GM23248 (cell line): ENCODE measurements at places on chromosomes 6 and 20. TPM values are rescaled to one million over a fixed set of nuclear protein-coding genes. Genes with fewer than 3 reads are reported as not detected.

ZBTB2 gene
- total RNA-seq = 11.6 and 13.7 TPM in 2 replicates

BPI gene
- not detected in 2 replicates for total RNA-seq

PSMB9 gene
- 3.4 and 5.1 TPM in 2 replicates for total RNA-seq

C20orf202 gene
- not detected in 2 replicates for total RNA-seq

OR12D3 gene
- not detected in 2 replicates for total RNA-seq

RUNX2 gene
- 4.4 and 5.7 TPM in 2 replicates for total RNA-seq

TLDC2 gene
- 0.32 and 0.76 TPM in 2 replicates for total RNA-seq

SAMD5 gene
- total RNA-seq = not detected in 2 replicates

LAMA5 gene
- 4.5 and 13.9 TPM in 2 replicates for total RNA-seq

RNF146 gene
- 32.6 and 46.3 TPM in 2 replicates for total RNA-seq

HDGFL1 gene
- not detected in 2 replicates for total RNA-seq

C6orf15 gene
- not detected in 2 replicates for total RNA-seq

TP53RK gene
- total RNA-seq = 20.1 and 24.1 TPM in 2 replicates

BEND6 gene
- 20.6 and 24.6 TPM in 2 replicates for total RNA-seq

EEF1A2 gene
- 0.43 TPM in 1 of 2 replicates, not detected in the other for total RNA-seq

ADISSP gene
- total RNA-seq = 44.9 and 49.1 TPM in 2 replicates

DDX43 gene
- total RNA-seq = 0.11 and 0.13 TPM in 2 replicates

DNAH8 gene
- not detected in 2 replicates for total RNA-seq

MAPK13 gene
- total RNA-seq = 3.0 and 6.6 TPM in 2 replicates

CARMIL1 gene
- total RNA-seq = 6.3 and 10.9 TPM in 2 replicates

PEX6 gene
- 44.2 and 51.1 TPM in 2 replicates for total RNA-seq

TCP11 gene
- total RNA-seq = not detected in 2 replicates

TAGAP gene
- total RNA-seq = not detected in 2 replicates

NSFL1C gene
- total RNA-seq = 22.2 and 32.0 TPM in 2 replicates

NCOA6 gene
- total RNA-seq = 6.3 and 6.6 TPM in 2 replicates

NOX3 gene
- total RNA-seq = not detected in 2 replicates

ADGRB3 gene
- not detected in 2 replicates for total RNA-seq

EFCAB8 gene
- 0.13 TPM in 1 of 2 replicates, not detected in the other for total RNA-seq

OGFR gene
- 42.4 and 52.2 TPM in 2 replicates for total RNA-seq

POM121L2 gene
- total RNA-seq = not detected in 2 replicates

RIMS1 gene
- 9.7 and 10.6 TPM in 2 replicates for total RNA-seq

EBF4 gene
- 0.76 TPM in 1 of 2 replicates, not detected in the other for total RNA-seq

LY6G5C gene
- total RNA-seq = 1.7 TPM in 1 of 2 replicates, not detected in the other

GRM1 gene
- not detected in 2 replicates for total RNA-seq

COL9A1 gene
- total RNA-seq = not detected in 2 replicates
